ENCODE measurements at places on chromosomes 16 and 17.

- DNase-seq, result no peak
Measured at GRCh38 chr16:1420111-1420539, 422 bp downstream of the UQCC4 start.

GRCh38 chr17:1729966-1730325 lies 5.4 kb downstream of the WDR81 start:
- DNase-seq, result no peak

DNA sequence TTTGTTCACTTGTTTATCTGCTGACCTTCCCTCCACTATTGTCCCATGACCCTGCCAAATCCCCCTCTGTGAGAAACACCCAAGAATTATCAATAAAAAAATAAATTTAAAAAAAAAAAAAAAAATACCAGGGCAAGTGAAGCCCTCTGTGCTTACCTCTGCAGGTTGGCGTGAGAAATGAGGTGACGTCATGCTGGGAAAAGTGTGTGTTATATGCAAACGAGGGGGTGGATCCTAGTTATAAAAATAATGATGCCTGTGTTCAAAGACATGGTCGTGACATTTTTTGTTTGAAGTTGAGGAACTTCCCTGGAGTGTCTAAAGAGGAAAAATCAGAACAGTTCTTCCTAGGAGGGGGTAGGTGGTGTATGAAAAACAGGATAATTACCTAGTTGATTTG lies 20.2 kb downstream of the TMC7 start:
- no peak for DNase-seq

GRCh38 chr16:80040413-80040812 lies 439.9 kb upstream of the MAF start:
- DNase-seq, result no peak

DNA sequence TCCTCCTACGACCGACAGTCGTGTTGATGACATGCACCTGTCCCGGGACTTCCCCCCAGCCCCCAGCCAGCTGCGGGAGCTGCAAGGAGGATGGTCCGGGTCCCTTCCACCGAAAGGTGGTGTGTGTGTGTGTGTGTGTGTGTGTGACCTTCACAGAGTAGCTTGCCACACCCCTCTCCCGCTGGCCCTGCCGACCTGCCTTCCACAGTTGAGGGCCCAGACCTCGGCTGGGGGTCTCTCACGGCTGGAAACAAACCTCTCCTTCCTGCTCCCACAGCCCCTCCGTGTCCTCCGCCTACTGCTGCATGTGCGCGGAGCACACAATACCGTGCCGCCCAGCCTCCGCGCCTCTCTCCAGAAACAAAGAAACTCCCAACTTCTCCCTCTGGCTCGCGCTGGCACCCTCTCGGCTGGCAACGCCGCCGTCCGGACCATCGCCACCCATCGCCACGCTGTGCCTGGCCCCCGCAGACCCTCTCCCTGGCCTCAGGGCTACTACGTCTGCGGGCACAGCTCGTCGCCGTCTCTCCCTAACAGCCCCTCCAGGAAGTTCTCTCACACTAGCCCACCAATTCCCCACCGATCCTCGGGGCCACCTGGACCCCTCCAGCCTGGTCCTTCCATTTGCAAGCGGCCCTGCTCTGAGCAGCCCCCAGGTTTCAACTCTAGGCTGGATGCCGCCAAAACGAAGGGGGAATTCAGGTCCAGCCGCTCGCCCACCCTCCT lies 81.2 kb downstream of the TIMM22 start:
- no peak for DNase-seq

- no peak for DNase-seq
Measured at GRCh38 chr17:63140255-63140654, 174.2 kb downstream of the TANC2 start.

GRCh38 chr16:4327386-4328045 lies 11.6 kb downstream of the GLIS2 start:
- DNase-seq, result no peak

DNA sequence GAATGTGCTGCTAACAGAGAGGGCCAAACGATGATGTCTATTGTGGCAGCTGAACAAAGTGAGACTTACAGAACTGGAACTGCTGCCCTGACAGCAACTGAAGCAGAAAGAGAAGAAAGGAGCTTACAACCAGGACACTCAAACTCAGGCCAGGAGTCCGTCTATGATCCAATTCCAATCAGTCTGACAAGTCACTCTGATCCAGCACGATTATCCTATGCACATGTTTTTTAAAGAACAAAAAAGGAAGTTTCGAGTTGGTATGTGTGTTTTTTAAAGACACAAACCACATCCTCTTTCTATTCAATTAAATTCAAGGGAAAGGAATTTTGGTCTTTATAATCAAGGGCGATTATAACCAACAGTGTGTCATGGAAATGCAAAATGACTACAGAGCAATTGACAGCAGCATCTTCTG lies 42.4 kb upstream of the MTMR4 start:
- DNase-seq, result no peak

DNA sequence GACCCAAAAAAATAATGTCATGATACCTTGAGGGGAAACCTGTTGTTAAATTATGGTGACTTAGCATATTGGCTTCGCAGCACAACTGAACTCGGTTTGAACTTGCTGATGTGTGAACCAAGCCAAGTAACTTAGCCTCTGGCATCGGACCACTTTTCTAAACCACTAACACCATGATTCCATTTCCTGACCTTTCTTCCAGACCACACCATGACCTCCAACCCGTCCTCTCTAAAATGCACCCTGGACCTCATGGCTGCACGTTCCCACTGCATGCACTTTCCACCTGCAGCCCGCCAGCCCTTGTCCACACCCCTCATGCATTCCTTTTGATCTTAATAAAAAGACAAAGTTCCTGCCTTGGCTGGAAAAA lies 29.3 kb downstream of the DYNLRB2 start:
- DNase-seq, result no peak

DNA sequence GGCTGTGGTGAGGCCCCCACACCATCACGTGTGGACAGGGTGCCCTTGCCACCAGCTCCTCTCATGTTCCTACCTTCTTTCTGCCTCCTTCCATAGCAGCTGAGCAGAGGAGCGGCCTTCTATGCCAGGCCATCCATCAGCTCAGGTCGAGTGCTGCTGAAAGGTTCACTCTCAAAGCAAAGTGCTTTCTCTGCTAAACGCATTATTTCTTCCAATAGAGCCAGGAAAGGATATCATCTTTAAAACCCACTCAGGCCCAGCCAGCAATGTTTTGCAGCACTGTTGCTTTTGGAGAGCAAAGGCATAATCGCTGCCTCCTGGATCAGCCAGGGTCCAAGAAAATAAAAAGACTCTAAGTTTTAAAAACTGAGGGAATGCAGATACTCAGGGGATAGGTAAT lies 54.9 kb upstream of the GPRC5B start:
- no peak for DNase-seq

GRCh38 chr17:76671912-76672262 lies 28.3 kb upstream of the ST6GALNAC1 start:
- DNase-seq, result no peak

DNA sequence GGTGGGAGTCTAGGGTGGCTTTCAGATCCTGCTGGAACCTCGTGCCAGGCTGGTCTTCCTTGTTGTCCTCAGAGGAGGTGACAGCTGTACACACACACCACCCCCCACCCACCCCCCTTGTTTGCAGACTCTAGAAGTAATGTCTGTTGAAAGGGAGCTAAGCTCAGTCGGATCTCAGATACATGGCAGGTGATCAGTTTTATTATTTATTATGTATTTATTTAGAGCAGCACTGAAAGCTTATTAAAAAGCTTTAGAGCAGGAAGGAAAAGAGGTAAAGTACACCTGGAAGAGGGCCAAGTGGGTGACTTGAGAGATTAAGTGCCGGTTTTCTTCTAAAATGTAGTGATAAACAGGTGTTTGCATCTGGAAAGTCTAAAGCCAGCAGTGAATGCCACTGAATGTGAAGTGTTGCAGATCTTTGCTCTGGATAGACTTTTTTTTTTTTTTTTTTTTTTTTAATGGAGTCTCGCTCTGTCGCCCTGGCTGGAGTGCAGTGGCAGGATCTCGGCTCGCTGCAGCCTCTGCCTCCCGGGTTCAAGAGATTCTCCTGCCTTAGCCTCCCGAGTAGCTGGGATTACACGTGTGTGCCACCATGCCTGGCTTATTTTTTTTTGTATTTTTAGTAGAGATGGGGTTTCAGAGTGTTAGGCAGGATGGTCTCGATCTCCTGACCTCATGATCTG lies 40.2 kb downstream of the FOXK2 start:
- DNase-seq, result no peak

- no peak for DNase-seq
Measured at GRCh38 chr17:74945543-74945942, 9.8 kb downstream of the OTOP3 start.

GRCh38 chr16:3295783-3296182 lies 9.4 kb downstream of the TIGD7 start:
- no peak for DNase-seq

GRCh38 chr16:17269439-17269838 lies 201.3 kb downstream of the XYLT1 start:
- no peak for DNase-seq

DNA sequence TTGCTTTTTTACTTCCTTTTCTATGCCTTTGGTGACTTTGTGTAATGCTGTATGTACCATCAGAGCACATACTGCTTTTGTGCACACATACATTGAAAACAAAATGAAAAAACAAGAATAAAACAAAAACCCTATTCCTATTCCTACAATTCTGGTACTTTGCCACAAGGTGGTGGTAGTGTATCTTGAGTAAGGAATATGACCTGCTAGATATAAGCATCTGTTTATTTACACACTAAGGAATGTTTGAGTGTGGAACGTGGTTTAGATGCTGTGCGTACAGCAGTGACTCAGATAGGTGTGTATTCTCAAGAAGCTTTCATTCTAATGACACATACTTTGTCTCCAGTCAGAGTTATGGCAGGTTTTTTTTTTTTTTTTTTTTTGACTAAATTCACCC lies 606.2 kb downstream of the WWOX start:
- DNase-seq, result no peak

DNA sequence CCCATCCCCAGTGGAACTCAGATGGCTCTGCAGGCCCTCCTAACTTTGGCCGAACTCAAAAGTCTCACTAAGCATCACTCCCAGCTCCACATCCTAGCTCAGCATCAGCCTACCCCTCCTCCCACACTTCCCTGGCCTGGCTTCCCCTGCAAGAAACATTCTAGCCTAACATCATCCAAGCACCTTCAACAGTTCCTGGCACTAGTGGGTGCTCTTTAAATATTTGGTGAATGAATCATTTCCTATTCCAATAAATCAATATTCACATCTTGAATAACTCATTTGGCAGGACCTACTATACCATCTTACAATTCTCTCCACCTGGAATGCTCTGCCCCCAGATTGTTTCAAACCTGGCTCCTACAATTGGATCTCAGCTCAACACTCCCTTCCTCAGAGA lies 11.0 kb upstream of the BBS2 start:
- no peak for DNase-seq

GRCh38 chr16:8375232-8375587 lies 215.1 kb downstream of the TMEM114 start:
- DNase-seq, result no peak

DNA sequence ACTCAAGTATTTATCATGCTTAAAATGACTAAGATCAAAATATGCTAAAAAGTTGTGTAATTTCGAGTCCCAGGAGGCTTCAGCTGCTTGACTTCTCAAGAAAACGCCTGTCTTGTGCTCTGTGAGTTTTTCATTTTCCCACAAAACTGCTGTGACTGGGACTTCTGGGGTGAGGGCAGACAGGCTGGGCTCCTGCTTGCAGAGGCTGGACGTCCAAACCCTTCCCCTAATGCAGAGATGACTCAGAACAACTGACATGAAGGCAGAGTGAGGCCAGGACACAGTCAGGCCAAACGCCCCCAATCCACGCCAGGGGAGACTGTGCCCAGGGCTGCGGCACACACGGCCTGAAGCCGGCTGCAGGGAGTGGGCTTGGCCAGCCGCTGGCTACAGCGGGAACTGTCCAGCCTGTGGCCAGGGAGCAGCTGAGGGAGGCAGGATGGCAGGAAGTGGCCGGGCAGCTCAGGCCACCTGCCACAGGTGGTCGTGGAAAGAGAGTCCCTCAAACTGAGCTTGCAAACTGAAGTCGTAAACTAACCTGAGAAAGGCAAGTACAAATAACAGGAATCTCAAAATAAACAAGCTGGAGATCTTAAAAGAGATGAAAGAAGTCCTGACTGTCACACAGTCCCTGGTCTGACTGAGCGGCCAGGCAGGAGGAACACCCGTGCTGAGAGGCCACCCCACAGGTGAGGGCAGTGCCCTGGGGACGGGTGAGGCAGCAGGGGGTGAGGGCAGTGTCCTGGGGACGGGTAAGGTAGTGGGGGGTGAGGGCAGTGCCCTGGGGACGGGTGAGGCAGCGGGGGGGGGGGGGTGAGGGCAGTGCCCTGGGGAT lies 21.3 kb upstream of the HEXD start:
- no peak for DNase-seq

DNA sequence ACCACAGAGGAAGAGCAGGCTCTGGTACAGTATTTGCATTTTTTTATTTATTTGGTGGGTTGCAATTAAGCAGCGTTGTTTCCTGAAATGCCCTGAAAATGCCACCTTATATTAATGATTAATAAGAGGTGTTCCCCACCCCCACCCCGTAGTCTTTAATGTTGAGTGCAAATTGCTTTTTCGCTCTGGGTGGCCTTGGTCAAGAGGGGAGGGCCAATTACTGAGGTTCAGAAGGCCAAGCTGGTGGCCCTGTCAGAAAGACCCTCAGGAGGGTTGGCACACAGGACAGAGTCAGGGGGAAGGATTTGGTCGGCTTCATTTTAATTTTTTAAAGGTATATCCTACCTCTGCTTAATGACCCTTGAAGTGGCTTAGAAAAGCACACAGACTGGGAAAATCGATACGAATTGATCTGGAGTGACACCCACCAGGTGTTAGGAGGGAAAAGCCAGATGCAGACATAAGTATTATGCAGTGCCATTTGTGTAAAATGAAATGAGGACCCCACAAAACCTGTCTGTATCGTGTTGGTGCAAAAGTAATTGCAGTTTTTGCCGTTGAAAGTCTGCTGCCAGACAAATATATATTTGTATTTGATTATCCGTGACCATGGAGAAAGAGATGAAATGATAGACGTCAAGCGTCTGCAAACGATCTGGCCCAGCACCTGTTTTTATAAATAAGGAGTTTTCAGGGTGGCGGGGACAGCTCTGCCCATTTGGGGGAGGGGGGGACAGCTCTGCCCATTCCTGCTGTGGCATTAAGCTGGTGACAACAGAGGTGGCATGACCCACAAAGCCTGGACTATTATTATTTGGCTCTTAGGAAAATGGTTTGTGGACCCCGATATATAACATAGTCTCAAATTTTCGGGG lies 143.8 kb upstream of the PLCG2 start:
- DNase-seq, result no peak

GRCh38 chr17:78341559-78342448 lies 18.1 kb downstream of the SOCS3 start:
- no peak for DNase-seq

GRCh38 chr17:2237950-2238349 lies 65.6 kb downstream of the SMG6 start:
- no peak for DNase-seq

Measured in type B pancreatic cell (in vitro differentiated cells).